Nephron progenitor cell (in vitro differentiated cells): ENCODE measurements at places on chromosomes 5 and 9.
A peak's percentile ranks its signal among the peaks of the same experiment; 100 is the strongest.

- DNase-seq = no peak
Observed at GRCh38 chr9:2132484-2133082, 117.4 kb downstream of the SMARCA2 start.

DNA sequence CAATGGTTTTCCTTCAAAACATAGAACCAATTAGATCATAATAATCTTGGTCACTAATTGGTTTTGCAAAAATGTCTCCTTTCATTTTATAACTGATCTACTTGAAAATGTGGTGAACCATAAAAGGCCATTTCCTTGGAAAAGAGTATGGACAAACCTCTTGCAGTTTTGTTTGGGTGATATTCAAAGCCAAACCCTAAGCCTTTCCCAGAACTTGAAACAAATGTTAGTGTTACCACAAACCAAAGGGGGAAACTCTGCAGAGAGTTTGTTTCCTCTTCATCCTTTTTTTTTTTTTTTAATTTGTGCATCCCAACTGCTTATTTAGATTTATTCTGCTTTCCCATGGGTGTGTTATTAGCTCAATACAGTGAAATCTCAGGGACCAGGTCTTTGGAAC is 204.4 kb upstream of the ADAMTSL1 start:
- DNase-seq = no peak

- DNase-seq = no peak
Observed at GRCh38 chr9:115111874-115112273, 6.1 kb downstream of the TNC start.

- DNase-seq = no peak
Observed at GRCh38 chr9:125805586-125805985, 58.4 kb downstream of the PBX3 start.

- DNase-seq = no peak
Observed at GRCh38 chr5:144812763-144813162, 642.1 kb downstream of the KCTD16 start.

DNA sequence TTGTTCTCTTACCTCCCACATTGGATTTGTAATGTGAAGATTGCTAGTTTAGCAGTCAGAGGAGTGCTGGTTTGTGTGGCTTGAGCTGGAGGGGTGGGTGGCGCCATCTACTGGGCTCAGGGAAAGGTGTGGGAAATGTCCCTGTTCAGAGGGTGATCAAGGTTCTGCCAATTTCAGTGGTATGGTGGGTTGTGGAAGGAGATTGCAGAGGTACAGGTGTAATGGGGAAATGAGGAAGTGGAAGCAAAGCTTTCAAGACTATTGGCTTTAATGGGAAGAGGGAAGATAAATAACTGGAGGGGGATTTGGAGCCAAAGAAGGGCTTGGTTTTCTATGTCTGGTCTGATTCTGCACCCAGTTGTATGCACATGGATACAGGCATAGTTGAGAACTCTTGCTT is 76.4 kb downstream of the OSMR start:
- DNase-seq = peak; percentile 67

GRCh38 chr9:84838879-84839278 is 169.3 kb downstream of the NTRK2 start:
- no peak for DNase-seq

- DNase-seq = no peak
Observed at GRCh38 chr9:137194909-137195308, 5.6 kb downstream of the TPRN start.

DNA sequence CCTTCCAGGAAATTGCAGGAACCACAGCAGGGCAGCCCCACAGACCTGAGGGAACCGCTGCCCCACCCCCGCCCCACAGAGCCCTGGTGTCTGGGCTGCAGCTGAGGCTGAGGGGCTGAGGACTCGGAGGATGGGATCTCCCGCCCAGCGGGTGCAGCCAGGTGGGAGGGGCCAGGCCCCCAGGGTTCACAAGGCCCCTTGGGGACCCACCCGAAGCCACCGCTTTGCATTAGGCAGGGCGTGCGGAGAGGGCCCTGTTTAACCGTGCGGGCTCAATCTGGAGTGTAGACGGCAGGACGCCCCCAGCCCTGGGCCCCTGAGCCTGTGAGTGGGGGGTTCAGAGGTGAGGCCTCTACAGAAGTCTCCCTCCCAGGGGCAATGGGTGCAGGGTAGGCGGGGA is 10.8 kb downstream of the NOTCH1 start:
- DNase-seq = peak; percentile 39
